Hindlimb muscle (tissue), 1 donor: ENCODE measurements at places on chromosomes 3 and 15. TPM values are rescaled to one million over a fixed set of nuclear protein-coding genes. Genes with fewer than 3 reads are reported as not detected.
A peak's percentile ranks its signal among the peaks of the same experiment; 100 is the strongest.

IL17RE gene
- 3.1 TPM for polyA plus RNA-seq

MST1R gene
- 4.4 TPM for polyA plus RNA-seq

AHSG gene
- 0.45 TPM for polyA plus RNA-seq

STAC gene
- 35.4 TPM for polyA plus RNA-seq

NUDT16 gene
- 21.8 TPM for polyA plus RNA-seq

SLC28A1 gene
- 0.32 TPM for polyA plus RNA-seq

DNA sequence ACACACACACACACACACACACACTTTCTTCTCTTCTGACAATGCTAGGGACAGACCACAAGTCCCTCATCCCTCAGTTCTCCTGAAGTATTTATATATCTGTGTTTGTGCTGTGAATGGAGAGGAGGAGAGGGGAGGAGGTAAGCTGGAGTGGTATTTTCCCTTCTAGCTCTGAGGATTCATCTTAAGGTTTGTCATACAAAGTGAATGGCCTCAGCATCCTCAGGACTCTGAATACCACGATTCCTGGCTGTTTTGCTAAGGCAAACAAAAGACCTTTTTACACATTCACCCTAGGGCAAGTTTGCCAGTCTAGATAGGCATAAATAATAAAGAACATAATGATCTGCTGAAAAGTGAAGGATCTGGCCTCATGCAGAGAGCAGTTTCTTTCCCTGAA, 65.7 kb upstream of the CHMP2B start:
- DNase-seq, result no peak

GRCh38 chr15:94036156-94036555, 195.2 kb upstream of the MCTP2 start:
- no peak for DNase-seq

DNA sequence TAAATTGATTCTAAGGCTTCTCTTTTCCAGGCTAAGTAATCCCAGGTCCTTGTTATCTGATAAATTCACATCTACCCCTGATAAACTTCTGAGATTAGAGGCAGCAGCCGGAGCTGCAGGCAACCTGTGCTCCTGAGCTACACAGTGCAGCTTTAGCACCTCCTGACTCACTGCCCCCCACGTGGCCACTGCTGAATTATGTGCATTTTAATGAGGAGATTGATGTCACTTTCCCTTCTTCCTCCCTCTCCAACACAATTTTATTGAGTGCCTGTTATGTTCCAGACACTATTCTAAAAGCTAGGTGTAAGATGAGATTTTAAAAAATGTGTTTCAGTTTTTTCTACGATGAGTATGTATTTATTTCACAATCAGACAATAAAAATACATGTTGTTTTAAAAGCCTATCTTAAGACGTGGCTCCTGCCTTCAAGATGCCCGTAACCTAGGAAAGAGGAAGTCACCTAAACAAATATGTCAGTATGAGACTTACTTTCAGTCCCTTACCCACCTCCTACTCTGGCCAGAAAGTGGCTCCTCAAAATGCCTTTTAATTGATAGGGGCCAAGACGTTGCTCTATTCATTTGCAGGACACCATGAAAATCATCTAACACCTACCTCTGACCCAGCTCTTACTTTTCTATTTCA, 161.5 kb upstream of the PFN2 start:
- no peak for DNase-seq

DNA sequence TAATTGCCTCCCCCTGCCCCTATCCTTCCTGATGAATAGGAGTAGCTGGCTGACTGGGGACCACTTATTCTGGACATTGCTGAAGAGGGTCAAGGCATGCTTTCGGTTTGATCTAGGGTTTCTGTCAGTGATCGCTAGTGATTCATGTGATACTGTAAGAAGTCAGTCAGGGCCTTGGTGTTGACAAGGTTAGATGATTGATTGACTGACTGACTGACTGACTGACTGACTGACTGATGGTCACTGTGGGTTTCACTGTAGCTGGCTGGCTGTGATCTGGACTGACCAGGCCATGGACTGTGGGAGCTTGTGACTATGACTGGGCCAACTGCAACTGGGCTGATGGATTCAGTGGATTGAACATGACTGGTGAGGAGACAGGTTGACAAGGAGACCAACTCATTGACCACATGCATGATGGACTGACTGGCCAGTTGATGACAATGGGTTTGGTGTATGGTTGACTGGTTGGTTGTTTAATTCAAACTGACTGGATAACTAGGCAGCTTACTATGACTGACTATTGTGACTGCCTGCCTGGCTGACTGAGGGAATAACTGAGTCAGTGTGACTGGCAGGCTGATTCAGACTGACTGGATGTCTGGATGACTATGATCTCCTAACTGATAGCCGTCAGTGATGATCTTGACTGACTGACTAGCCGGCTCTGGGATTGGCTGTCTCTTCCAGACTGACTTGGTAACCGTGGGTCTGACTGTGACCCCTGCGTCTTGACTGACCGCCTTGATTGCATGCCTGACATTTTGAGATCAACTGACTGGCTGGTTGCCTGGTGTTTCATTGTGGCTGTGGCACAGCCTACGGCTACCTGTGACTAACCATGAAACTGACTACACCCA, 509.9 kb downstream of the SHQ1 start:
- no peak for DNase-seq

- no peak for DNase-seq
Measured at GRCh38 chr3:183583331-183584245, 28.1 kb upstream of the KLHL6 start.

GRCh38 chr3:178193846-178194245, 342.4 kb upstream of the KCNMB2 start:
- no peak for DNase-seq

DNA sequence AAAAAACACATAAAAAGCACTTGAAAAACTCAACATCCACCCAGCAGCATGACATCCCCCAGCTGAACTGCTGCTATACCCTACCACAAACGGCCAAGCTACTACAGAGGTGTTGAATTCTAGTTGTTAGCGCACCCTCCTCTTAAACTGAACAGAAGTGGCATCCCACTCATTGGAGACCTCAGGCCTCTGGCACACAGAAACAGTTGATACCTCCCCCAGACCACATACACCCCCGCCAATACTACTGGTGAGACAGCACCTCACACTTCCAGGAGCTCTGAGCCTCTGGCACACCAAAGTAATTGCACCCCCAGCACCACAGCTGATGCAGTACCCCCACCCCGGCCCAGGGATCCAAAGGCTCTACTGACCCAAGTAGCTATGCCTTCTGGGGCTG, 190.2 kb downstream of the SCAPER start:
- DNase-seq, result no peak

- peak; percentile 60 for DNase-seq
Measured at GRCh38 chr3:126134219-126134975, 46.0 kb downstream of the ALDH1L1 start.

- DNase-seq, result no peak
Measured at GRCh38 chr3:49161808-49162530, 4.2 kb downstream of the CCDC71 start.

GRCh38 chr3:120275618-120276017, 9.4 kb downstream of the GPR156 start:
- peak; percentile 30 for DNase-seq

GRCh38 chr15:53591041-53591440, 168.4 kb downstream of the WDR72 start:
- no peak for DNase-seq

DNA sequence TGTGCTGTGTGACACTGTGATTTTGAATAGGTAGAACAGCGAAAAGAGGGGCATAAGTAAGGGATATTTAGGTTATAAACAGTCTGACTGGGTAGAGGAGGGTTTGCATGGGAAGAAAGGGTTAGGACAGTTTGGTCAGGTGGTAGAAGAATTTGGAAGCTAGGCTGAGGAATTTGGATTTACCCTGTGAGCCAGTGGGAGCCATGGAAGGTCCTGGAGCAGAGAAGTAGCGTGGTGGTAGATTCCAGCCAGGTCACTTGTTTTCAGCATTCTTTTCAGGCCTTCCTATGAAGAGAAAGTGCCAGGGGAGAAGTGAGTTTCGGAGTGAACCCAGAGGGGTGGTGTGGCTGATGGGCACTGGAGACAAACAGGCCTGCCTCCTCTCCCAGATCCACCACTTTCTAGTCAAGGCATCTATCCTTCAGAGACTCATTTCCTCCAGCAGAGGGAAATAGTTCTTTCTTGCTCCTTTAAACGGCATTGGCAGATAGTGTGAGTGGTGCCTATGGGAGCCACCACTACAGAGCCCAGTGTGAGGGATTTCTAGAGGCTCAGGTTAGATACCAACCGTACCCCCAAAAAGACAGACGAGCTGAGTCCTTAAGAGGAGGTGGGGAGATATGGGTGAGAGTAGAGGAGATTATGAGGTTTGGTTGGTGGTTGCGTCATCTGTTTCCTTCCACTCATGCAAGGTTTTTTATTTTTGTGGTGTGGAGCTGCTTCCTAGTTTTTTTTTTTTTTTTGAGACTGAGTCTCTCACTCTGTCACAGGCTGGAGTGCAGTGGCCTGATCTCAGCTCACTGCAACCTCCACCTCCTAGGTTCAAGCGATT, 21.2 kb downstream of the PXK start:
- no peak for DNase-seq

- DNase-seq, result no peak
Measured at GRCh38 chr3:77283108-77283507, 243.2 kb downstream of the ROBO2 start.
